Dermis blood vessel endothelial cell (primary cell): ENCODE measurements at places on chromosomes 7 and 10. TPM values are rescaled to one million over a fixed set of nuclear protein-coding genes. Genes with fewer than 3 reads are reported as not detected.

The TM9SF3 gene
- total RNA-seq = 101 and 119 TPM in 2 replicates

The C10orf95 gene
- 0.05 TPM in 1 of 2 replicates, not detected in the other for total RNA-seq

DNA sequence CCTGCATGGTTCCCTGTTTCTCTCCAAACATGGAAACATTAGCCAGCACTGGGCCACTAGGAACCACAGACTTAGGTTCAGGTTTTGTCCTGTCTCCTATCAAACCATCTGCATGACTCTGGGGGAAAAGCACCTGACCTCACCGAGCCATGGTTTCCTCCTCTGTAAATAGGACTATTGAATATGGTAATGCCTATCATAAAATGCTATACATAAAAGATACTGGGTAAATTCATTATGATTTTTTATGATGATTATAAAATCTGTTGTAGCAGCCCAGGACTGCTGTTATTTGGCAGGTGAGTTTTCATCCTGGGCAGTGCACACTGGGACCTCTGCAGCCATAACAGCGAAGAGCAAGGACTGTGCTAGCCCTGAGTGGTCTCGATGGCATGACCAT, 131.8 kb downstream of the SH3PXD2A start:
- no peak for DNase-seq

DNA sequence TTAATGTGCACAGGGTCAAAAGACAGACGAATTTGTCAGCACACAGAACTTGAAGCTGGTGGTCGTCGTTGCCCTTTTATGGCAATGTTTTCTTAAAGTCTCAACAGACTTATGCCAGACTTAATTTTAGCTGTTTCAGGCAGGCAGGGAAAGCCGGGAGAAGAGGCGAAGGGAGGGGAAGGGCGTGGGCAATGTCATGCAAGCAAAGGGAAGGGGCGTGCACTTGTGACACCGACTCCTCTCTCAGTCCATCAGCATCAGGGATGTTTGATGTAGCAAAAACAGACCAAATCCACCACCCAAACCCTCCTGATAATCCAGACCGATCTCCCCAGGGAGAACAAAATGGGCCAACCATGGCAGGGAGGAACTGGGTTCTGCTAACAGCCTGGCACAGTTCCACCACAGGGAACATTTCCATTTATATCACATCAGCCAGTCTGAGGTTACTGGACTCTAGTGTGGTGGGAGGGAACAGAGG, 118.1 kb upstream of the RHEB start:
- DNase-seq = peak; percentile 37

The RBP3 gene
- total RNA-seq = not detected in 2 replicates

- DNase-seq = no peak
These were observed 108.9 kb upstream of the NAMPT start for GRCh38 chr7:106393564-106394251.

- no peak for DNase-seq
These were observed 71.1 kb upstream of the SLC39A12 start for GRCh38 chr10:17880601-17881000.

DNA sequence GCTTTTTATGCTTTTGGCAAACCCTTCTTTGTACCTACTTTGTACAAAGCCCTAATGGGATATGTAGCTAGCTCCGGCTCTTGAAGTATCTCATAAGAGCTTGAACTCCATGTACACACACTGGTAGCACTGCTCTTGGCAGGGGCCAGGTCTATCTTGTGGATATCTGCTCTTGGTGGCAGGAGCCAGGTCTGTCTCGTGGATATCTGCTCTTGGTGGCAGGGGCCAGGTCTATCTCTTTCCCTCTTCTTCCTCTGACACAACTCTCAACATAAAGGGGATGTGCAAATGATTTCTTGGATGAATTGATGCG, 91.9 kb downstream of the WNT2 start:
- DNase-seq = no peak

GRCh38 chr7:20558963-20559716, 56.3 kb upstream of the ABCB5 start:
- DNase-seq = no peak

The TMEM140 gene
- 40.7 and 76.1 TPM in 2 replicates for total RNA-seq

DNA sequence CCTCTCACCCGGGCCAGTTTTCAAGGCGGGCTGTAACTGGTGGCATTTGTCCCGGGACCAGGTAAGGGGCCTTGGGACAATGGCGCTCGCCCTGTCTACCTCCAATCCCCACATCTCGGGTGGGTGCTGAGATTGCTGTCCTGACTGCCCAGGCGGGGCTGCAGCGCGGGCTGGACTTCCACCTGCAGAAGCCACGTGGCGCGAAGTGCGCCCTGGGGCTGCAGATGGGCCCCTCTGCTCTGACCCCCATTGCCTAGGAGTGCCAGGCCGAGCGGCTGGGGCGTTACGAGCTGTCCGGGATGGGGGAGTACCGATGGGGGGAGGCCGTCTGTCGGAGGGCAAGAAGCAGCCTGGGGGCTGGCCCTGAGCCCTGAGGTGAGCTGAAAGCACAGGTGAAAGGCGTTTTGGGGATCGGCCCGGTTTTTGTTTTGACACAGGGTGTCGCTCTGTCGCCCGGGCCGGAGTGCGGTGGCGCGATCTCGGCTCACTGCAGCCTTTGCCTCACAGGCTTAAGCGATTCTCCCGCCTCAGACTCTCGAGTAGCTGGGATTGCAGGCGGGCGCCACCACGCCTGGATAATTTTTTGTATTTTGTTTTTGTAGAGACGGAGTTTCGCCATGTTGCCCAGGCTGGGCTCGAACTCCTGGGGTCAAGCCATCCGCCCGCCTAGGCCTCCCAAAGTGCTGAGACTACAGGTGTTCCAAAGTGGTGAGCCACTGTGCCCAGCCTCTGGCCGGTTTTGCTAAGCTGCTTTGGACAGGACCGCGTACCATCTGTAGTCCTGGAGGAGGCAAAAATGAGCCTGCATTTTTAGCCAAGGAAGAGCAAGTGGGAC, at the start of gene SFXN2:
SFXN2 (plus strand) TSS at position 16 of the 835 bp plus-strand sequence. CDS start 12,001 bp downstream, outside the sequence.
- peak; percentile 24 for DNase-seq

DNA sequence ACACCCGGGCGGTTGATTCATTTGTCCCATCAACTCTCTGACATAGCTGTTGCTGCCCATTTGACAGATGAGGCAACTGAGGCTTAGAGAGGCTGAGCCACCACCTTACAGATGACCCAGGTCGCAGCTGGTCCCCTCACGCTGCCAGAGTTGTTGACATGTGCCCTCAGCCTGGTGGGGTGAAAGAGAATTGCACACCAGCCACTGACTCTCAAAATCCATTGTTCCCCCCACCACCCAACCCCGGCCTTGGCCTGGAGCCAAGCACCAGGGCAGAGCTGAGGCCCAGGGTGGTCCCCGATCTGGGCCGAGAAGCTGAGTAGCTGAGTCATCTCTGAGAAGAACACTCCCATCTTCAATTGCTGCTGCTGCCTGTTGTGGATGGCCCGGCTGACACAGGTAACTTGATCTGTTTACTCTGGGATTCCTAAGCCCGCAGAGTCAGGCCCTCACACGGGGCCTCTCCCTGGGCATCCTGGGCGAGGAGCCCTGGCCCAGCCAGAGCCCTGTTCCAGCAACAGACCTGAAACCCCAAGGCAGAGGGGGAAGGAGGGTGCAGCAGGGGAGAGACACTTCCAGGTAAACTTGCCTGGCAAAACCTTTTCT, 27.5 kb downstream of the PVRIG start:
- peak; percentile 25 for DNase-seq

The ATAD1 gene
- total RNA-seq = 34.9 and 38.3 TPM in 2 replicates

- DNase-seq = no peak
These were observed 49.2 kb downstream of the RASGEF1A start for GRCh38 chr10:43217563-43218205.

- no peak for DNase-seq
These were observed 19.5 kb downstream of the HSPA12A start for GRCh38 chr10:116722736-116723427.
